Stimulated activated CD4-positive, alpha-beta T cell treated with anti-CD3 and anti-CD28 coated beads, Interleukin-15, amount 100 ng/mL, for 1 hour (primary cell): ENCODE measurements at places on chromosomes 7 and 10.

DNA sequence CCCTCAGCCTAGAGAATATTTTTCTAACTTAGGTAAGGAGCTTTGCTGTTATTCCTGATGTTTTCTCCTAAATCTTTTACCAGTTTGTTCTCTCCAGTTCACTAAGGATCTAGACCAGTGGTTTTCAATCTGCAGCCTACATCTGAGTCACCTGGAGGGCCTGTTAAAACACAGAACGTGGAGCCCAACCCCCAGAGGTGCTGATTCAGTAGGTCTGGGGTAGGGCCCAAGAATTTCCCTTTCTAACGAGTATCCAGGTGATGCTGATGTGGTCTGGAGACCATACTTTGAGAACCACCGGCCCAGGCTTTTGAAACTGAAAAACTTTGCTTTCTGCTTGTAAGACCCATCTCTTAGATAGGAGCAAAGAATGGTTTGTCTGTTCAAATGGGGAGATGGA is 51.2 kb upstream of the KMT2E start:
- no peak for DNase-seq

DNA sequence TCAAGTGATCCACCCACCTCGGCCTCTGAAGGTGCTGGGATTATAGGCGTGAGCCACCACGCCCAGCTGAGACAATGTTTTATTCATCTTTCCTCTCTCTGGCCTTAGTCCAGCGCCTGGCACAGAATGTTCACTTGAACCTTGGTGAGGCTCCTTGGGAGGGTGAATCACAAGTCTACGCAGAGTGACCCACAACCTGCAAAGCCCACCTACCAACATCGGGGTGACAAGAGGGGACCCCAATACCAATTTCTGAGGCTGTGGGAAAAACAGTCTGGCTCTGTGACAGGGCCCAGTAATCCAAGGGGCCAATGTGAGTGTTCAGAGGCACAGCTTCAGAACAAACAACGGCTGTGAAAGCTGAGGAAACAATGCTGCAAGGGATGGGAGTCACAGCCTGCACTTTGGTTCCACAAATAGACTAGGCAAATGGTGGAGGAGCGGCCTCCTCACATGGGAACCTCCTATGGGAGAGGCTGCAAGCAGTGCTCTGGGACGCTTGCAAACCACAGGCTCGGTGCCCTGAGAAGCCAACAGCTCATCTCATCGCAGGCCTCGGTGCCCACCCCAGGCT is 5.6 kb upstream of the MALSU1 start:
- DNase-seq: no peak

DNA sequence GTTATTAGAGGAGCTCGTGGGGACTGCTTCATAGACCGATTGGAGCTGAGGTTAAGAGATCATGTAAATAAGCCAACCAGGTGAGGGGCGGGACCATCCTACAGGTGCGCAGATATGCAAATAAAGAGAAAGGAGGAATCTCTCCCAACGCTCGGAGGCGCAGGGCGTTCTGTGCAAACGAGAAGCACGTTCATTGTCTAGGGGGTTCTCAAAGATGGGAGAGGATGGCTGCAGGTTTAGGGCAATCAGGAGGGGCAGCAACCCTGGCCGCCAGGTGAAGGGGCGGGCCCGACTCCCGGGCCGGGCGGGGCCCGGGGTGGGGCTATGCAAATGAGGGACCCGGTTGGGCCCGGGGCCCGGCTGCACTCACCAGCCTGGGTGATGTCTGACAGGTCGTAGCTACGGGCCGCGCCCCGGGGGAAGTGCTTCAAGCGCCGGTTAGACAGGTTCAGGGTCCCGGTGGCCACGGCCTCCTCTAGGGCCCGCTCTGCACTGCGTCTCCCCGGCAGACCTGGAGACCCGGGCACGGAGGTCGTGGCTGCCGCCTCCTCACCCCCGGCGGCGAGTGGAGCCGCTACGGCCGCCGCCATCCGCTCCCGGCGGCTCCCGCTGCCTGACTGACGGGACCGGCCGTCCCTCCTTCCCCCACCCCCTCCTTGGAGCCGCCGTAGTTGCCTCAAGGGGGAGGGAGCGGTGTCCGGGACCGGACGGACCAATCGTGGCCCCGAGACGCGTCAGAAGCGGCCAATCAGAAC is at the start of gene LRCH4:
LRCH4 (minus strand) TSS at position 619 of the 755 bp plus-strand sequence; CDS start at position 590, 29 bp downstream.
- peak; percentile 45 for DNase-seq

DNA sequence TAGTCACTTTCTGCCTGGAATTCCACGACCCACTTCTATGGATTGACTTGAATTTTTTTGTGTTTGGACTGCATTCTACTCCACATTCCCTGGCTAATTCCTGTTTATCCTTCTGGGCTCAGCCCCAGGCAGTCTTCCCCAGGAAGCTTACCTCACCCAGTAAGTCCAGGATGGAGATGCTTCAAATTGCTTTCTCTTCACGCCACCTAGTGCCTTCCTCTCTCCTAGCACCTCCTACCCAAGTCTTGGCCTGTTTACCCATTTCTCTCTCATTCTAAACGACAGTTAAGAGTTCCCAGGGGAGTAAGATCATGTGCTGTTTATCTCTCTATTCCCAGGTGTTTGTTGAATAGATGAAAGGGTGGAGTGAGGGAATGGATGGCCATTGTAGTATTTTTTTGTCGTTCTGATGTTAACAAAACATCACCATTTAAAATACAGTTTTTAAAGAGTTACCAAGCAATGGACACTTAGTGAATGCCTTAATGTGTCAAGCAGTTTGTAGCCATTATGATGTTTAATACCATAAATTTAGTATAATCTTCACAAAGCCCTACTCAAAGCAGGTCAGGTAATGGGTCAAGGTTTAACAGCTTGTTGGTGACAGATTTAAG is 45.5 kb upstream of the TARP start:
- no peak for DNase-seq

- DNase-seq: no peak
Measured at GRCh38 chr10:7832060-7832459, 13.8 kb downstream of the TAF3 start.

- DNase-seq: no peak
Measured at GRCh38 chr7:141389140-141389796, 161.9 kb upstream of the AGK start.

GRCh38 chr7:35468606-35469005 is 214.7 kb upstream of the TBX20 start:
- DNase-seq: no peak

DNA sequence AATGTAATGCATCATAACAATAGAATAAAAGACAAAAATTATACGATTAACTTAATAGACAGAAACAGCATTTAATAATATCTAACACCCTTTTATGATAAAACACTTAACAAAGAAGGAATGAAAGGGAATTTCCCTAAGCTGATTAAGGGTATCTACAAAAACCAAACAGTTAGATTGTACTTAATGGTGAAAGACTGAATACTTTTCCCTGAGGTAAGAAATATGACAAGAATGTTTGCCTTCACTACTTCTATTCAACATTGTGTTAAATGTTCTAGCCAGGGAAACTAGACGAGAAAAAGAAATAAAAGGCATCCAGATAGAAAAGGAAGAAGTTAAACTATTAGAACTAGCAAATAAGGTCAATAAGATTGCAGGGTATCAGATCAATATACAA is 276.9 kb downstream of the BAMBI start:
- no peak for DNase-seq

GRCh38 chr7:77879272-77879671 is 80.7 kb downstream of the PHTF2 start:
- no peak for DNase-seq

DNA sequence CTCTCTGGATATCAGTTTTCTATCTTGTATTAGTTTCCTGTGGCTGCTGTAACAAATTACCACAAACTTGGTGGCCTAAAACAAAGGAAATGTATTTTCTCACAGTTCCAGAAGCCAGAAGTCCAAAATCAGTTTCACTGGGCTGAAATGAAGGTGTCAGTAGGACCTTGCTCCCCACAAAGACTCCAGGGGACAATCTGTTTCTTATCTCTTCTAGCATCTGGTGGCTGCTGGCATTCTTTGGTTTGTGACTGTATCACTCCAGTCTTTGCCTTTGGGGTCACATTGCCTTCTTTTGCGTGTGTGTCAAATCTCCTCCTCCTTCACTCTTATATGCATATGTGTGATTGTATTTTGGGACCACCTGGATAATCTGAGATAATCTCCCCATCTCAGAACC is 153.0 kb upstream of the PRPS1L1 start:
- no peak for DNase-seq

GRCh38 chr7:16563281-16564022 is 36.8 kb downstream of the LRRC72 start:
- DNase-seq: no peak

- no peak for DNase-seq
Measured at GRCh38 chr10:68684413-68684812, 36.6 kb upstream of the CCAR1 start.

DNA sequence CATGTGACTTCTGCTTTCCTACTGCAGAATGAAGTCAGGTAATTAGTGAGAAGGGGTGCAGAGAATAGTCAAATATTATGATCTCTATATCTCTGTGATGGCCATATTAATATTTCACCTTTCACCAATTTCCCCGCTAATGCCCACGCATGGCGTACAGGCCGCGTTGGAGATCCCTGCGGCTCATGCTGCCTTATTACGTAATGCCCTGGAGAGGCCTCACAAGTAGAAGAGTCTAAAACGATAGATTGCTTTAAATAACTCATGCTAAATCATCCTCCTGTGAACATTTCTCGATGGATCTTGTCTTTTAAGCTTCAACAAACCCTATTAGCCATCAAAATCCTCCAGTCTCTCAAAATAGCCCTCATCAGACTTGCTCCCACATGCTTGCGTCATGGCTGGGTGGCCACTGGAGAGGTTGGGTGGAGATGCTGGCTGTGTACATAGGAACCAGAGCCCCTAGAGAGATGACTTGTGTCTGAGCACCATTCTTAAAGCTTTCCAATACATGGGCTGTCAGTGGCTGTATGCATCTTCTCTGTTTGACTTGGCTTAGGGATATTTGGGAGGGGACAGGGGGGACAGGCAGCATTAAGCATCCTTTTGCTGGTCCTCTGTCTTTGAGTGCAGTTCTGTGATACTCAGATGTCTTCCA is 79.5 kb upstream of the INSYN2A start:
- no peak for DNase-seq

DNA sequence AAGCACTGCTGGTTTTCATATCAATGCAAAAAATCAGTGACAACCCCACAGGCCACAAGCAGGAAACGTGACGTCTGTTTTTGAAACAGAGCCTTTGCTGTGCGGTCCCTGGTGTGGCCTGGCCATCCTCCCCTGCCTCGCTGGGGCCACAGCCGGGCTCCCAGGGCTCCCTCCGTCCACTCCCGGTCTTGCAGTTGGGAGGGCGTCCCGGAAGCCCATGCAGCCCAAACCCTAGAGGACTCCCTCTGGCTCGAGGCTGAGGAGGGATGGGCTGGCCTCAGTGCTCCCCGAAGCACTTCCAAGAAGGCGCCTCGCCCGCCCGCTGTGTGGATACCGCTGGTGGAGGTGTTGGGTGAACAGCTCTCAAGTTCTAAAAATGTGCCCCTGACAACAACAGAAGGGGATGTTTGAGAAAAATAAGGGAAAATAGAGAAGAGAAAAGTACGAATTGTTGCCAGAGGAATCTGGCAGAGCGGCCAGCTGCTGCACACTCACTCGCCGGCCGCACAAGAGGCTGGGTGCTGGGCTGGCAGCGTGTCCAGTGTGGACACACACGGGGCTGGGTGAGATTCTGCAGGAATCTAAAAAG is 73.5 kb downstream of the ZRANB1 start:
- no peak for DNase-seq

DNA sequence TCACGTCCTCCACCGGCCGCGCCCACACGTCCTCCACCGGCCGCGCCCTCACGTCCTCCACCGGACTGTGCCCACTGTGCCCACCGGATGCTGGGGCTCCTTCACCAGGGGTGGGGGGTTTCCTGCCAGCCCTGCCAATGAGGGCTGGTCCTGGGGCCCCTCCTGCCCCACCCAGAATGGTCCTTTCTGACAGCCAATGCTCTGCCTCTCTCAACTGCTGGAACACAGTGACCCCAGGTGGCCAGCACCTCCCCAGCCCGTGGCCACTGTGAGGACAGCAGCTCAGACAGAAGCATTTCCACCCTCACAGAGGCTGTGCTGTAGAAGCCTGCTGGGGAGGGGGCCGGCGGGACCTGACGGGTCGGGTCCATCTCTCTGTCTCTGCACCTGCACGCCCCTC is 90.1 kb upstream of the DNAAF5 start:
- DNase-seq: no peak

DNA sequence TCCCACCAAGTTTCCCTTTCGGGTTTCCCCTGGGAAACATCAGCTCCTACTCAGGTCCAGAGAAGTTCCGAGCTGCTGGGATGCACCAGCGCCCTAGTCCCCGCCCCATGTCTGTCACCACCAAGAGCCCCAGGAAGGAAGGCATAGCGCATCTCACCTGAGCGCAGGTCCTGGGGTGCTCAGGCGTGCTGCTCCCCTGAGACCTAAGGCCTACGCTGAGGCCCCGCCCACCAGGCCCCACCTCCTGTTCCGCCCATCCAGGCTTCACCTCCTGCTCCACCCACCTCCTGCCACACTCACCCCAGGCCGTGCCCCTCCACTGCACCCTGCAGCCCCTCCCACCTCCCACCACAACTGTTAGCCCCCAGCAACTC is 1.2 kb upstream of the TFR2 start:
- no peak for DNase-seq

DNA sequence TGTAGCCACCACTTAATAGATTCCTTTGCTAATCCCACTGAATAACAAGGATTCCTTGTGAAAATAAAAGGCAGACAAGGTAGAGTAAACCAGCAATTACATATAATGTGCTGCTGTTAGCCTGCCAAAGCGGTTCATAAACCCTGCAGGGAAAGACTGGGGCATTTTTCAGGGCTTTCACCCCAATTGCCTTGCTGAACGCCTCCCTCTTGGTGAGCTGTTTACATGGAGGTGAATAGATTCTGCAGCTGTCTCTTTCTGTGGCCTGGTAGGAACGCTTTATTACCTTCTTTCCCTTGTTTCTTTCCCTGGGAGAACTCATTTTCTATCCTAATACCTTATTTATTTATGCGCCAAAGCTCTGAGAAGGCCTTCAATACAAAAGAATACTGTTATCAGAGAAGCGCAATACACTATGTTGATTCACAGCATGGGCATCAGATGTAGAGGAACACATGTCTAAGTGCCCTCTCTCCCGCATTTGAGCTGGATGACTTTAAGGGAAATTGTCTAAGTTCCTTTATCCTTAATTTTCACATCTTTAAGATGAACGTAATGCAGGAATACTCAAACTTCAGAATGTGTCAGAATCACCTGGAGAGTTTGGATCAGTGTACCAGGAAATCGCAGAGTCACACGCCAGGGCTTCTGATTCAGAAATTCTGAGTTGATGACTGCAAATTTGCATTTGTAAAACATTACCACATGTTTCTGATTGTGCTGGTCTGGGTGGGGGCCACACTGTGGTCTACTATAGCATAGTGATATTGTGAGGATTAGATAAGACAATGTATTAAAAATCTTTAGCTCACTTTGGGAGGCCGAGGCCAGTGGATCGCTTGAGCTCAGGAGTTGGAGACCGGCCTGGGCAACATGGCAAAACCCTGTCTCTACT is 1203.8 kb downstream of the SORCS3 start:
- DNase-seq: no peak

DNA sequence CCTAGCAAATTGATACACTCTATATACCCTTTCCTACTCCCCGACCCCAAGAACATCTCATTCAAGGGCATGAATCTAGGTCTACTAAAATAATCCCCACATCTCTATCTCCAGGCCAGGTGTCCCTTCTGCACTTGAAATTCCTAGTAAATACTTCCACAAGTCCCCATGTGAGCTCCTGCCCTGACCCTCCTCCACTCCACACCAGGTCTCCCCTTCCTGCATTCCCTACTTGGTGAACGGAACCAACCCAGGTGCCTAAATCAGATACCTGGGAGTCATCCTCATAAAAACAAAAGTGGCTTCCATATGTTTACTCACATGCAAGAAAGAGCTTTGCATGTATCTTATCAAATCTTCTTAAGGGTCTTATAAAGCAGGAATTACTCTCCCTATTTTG is 69.2 kb downstream of the COA1 start:
- DNase-seq: no peak
